ENCODE measurements at places on chromosomes 3 and 15.

GRCh38 chr15:75684648-75685047 lies 28.0 kb downstream of the CSPG4 start:
- no peak for DNase-seq

DNA sequence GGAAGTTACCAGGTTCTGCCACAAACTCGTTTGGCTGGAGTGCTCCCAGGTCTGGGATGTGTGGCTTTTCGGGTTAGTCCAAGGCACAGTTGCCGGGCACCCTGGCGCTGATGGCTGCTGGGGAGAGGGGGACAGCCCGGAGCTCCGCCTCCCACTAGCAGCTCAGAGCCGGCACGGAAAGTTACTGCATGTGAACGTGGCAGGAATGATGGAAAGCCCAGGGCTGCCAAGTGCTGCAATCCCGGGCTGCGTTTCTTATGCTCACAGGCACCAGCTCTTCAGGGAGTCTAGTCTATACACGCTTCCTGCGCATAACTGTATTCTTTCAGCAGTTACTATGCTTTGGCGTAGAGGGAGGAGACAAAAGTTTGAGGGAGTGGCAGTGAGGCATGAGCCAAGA lies 141.8 kb upstream of the ICE2 start:
- DNase-seq: no peak

DNA sequence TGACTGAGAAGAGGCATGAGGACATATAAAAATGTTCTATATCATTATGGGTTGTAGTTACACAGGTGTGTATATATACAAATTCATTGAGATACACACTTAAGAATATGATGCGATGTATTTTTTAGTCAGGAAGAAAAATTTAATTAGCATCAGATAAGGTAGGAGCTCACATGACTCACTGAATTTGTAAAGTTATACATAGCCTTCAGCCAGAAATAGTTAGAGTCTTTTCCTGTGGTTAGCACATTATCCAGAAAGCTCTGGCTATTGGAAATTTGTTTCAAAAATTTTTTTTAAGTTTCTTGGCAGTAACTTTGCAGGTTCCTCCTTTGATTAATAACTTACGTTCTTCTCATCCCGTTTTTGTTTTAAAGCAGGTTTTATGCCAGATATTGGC lies 88.6 kb downstream of the STT3B start:
- DNase-seq: no peak

DNA sequence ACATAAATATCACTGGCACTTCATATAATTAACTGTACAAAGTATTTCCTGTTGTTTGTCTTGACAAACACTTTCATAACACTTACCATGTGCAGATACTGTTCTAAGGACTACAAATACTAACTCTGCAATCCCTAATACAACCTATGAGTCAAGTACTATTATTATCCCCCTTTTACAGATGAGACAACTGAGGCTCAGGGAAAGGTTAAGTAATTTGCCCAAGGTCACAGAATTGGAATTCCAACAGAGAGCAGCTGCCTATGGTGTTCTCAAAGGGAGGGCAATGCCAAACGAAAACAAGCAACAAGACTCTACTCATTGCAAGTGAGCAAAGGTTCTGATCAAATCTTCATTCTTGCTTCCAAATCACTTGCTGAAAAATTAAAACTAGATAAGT lies 85.9 kb downstream of the MAGI1 start:
- no peak for DNase-seq

GRCh38 chr15:85764649-85765277 lies 30.0 kb downstream of the KLHL25 start:
- DNase-seq: no peak

GRCh38 chr3:119205685-119206084 lies 32.3 kb downstream of the UPK1B start:
- DNase-seq: no peak

- DNase-seq: no peak
Observed at GRCh38 chr15:76191539-76192244, 119.6 kb downstream of the ETFA start.

DNA sequence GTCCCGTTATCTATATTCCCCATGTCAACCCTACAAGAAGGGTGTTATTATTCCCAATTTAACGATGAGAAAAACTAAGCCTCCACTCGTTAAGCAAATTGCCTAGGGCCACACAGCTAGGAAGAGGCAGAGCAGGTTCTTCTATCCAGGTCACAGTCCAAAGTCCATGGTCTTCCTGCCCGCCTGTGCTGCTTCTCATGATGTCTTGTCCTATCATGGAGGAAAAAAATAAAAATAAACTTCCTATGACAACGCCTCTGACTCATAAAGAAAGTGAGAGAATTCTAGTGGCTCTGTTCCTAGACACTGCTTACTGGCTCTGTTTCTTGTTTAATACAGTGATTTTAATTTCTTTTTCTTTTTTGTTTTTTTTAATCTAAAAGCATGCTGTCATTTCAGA lies 9.7 kb downstream of the COL8A1 start:
- no peak for DNase-seq

DNA sequence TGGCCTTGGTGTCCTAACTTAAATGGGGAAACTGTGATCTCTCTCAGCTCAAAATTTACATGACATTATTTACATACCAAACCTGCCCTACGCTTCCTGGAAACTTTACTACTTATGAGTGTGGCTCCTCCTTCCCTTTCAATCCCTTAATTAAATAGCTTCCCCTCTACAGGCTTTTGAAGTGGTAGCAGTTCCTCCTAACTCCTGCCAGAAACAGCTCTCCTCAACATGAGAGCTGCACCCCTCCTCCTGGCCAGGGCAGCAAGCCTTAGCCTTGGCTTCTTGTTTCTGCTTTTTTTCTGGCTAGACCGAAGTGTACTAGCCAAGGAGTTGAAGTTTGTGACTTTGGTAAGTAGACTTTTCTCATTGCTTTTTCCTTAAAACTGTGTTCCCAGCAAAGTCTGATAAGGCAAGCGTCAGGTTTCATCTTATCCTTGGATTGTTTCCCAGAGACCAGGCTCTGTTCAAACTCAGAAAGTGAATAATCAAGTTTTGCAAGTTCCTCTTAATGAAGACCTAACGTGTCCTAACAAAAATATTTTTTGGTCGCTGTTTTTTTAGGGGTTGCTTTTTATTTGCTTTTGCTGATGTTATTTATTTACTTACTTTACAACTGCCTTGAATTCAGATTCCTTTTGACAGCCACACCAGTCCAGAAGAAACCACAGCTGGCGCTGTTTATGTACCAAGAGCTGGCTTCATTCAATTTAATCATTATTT lies at the start of gene ACP3:
ACP3 (plus strand) TSS at position 179 of the 720 bp plus-strand sequence; CDS start at position 229, 50 bp downstream.
- no peak for DNase-seq

GRCh38 chr15:80694611-80695098 lies 455 bp upstream of the ABHD17C start:
- no peak for DNase-seq

GRCh38 chr3:179871782-179872181 lies 165.0 kb downstream of the PEX5L start:
- no peak for DNase-seq

DNA sequence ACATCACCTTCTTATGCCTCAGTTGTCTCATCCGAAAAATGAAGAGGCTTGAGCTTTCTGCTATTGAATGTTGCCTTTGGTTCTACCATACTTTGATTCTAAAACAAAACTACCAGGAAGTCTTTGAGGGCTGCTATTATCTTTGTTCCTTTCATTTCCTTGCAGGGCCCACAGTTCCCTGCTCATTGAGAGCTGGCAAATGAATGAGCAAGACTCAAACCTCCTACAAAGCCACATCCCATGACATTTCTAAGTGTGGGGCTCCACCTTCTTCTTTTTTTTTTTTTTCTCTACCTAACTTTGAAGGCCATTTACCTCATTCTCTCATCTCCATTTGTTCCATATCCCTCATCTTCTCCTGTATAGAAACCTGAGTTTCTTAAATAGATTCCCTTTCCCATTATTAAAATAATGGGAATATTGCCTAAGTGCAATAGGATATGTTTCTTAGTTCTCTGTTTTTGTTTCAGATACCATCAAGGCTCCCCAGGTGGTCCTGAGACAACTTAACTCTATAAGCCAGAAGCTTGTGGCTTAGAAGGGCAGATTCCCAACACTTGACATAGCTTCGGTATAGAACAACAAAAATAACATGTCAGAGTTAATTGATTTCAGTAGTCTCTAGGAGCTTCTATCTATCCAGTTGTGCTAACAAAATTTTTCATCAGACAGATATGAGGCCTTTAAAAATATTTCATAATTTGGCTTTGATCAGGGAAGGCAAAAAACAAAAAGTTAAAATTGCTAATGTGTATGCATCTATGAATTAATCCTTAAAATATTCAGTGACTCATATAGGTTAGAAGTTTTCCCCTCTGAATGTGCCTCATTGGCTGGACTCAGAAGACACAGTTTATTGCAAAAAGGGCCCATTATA lies 951.6 kb downstream of the TUSC7 start:
- DNase-seq: no peak

GRCh38 chr15:86300390-86301125 lies 220.9 kb downstream of the AGBL1 start:
- no peak for DNase-seq

DNA sequence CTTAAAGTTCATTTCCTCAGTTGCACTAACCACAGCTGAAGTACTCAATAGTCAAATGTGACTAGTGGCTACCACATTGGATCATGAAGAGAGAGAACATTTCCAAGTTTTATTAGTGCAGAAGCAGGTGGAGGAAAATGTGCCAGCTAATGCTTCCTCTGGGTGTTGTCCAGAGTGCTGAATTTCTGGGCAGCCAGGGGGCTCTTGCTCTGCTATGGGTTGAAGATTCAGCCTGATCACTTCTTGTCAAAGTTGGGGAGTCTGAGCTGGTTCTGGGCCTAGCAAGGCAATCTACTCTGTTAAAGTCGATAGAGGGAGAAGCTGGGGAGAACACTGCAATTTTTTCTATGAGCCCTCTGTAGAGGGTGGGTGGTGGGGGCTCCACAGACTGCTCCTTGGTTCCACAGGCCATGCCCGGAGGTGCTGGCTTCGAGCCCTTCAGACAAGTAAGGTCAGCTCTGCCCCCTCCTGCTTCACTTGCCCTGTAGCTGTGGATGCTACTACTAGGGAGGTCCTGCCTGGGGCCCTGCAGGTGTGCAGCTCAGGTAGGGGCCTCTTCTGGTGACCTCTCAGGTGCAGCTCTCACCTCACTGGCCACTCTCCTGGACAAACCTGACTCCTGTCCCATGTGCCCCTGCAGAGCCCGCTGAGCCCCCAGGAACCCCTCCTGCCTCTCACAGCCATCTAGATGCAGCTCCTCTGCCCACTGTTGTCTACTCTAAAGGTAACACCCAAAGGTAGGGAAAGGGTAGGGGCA lies 8.2 kb downstream of the ALG3 start:
- no peak for DNase-seq

- DNase-seq: no peak
Observed at GRCh38 chr3:76129441-76129840, 344.1 kb upstream of the ZNF717 start.

DNA sequence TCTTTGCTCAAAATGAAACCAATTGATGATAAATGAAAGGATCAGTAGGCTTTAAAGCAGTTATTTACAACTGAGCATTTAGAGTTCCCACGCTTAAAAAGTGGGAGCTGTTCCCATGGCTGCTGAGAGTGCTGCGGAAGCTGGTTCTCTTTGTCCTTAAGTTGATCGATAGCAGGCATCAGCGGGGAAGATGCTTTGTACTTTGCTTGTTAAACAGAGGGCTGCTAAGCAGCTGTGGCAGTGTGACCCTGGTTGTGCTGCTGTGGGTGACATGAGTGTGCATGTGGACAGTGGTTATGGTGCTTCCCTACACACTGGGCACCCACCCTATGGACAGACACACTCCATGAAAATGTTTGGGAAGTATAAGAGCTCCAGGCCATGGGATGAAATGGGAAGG lies 96.3 kb downstream of the PTPRG start:
- no peak for DNase-seq

- no peak for DNase-seq
Observed at GRCh38 chr3:113852506-113852905, 13.9 kb downstream of the GRAMD1C start.

DNA sequence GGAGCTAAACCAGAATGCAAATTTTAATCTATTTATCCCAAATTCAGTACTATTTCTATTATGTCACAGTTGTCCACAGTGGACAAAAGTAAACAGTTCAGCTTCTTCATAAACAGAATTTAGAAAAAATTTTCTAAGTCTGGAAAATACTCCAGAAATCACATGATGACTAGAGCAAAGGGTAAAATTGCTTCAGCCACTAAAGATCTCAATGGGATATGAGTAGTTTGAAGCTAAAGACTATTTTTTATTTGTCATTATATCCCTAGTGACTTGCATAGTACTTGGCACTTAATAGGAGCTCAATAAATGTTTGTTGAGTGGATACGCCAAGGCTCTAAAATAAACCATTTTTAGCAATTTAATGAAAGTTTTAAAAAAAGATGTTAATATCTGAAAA lies 354.3 kb upstream of the AGTR1 start:
- DNase-seq: no peak

DNA sequence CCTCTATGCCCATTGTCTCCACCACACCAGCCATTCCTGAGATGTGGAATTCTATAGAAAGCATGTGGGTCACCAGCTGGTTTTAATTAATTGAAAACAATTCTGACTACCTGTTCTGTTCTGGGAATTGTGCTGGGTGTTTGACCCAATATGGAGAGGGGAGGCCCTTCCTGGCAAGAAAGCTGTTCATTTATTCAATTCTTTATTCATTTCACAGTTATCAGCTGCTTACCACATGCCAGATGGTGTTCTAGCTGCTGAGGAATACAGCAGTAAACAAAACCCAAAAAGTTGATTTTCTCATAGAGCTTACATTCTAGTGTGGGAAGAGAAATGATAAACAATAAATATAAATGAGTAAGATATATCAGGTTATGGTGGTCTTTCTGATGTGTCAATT lies 296.1 kb upstream of the RASGRP1 start:
- no peak for DNase-seq

DNA sequence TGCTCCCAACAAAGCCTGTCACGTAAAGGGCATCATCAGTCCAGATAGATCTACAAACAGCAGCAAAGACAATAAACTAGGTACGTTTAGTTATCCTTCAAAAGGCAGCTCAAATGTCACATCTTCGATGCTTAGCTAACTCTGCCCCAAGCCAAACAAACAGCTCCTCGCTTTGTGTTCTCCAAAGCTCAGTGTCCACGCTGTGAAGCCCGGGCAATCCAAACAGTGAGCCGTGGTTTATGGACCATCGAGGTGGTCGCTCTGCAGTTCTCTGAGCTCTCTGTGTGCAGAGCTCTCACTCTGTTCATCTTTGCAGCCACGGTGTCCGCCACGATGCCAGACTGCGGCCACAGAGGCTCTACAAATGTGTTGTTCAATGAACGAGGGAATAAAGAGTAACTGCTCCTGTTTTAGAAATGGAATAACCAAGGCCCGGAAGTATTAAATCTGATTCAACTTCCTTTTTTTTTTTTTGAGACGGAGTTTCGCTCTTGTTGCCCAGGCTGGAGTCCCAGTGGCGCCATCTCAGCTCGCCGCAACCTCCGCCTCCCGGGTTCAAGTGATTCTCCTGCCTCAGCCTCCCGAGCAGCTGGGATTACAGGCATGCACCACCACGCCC lies 117.2 kb upstream of the FAM174B start:
- DNase-seq: no peak

All from SHP77 (cell line).